ENCODE measurements at places on chromosomes 11 and 22.

GRCh38 chr22:31086703-31087330 is 5.7 kb downstream of the SMTN start:
- DNase-seq, result no peak

GRCh38 chr22:48887394-48888332 is 940.0 kb downstream of the BRD1 start:
- no peak for DNase-seq

DNA sequence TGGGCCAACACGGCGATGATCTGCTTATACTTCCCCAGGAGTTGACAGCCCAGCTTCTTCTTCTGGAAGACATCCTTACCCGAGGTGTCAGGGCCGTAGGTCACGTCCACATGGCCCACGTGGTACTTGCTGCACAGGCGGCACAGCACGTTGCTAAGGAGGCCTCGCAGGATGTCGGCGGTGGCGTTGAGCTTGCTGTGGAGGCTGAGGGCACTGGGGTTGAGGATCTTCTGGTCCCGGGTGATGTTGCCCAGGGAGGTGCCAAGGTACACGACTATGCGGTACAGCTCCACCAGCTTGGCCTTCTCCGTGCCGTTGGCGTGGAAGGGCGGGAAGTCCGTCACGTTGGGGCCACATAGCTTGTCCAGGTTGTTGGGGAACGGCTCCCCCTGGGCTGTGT is 2.9 kb downstream of the LIF start:
- no peak for DNase-seq

DNA sequence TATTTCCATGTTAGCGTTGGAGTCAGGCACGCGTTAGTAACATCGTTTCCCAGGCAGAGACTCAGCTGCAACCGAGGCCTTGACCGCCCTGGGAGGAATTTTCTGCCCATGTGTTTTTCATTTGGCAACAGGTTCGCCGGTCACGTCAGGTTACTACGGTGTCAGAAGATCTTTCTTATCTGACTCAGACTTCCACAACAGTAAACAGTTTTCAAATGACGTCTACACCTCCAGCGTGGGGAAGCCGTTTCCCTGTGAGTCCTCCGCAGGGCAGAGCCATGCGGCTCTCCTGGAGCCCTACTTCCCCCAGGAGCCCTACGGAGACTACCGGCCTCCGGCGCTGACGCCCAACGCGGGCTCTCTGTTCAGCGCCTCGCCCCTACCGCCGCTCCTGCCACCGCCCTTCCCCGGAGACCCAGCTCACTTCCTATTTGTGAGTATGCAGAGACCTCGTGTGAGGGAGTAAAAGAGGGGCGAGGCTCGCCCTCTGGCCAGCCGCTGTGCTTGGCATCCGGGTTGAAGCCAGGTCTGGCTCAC is 14.3 kb upstream of the POU2AF3 start:
- DNase-seq, result no peak

GRCh38 chr11:66388780-66389386 is 17.3 kb upstream of the SLC29A2 start:
- peak; percentile 85 for DNase-seq

DNA sequence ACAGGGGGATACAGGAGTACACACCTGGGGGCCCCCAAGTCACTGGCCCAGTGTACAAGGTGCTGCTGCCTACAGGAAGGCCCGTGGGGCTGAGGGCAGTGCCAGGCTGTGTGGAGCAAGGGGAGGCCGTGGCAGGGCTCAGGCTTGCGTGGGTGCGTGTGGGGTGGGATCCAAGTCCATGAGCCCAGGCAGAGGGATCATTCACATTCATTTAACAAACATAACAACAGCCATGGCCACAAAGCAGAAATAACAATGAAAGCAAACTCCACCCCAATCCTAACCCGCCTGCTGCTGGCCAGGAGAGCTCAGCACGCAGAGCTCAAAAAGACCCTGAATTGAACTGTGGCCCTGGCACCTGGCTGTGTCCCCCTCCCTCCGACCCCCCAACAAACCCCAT is 17.0 kb upstream of the SCGB1A1 start:
- no peak for DNase-seq

DNA sequence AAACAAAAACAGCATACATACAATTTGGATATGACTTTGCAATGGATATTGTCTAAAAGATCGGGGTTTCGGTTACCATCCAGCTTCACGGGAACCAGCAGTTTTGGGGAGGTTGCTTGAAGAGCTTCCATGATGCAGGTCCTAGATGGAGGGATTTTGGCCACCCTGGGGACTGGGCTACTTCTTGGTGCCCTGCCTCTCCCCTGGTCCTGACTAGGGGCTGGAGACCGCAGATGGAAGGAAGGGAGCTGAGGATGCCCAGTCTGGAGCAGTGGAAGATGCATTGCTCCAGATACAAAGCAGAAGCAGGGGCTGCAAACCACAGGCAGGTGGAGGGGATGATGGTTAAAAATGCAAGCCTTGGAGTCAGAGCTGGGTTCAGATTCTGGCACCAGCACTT is 13.5 kb downstream of the SOX10 start:
- no peak for DNase-seq

GRCh38 chr11:86571273-86571948 is 101.0 kb downstream of the ME3 start:
- no peak for DNase-seq

- DNase-seq, result peak; percentile 82
Measured at GRCh38 chr22:39661842-39662685, 91.5 kb downstream of the CACNA1I start.

DNA sequence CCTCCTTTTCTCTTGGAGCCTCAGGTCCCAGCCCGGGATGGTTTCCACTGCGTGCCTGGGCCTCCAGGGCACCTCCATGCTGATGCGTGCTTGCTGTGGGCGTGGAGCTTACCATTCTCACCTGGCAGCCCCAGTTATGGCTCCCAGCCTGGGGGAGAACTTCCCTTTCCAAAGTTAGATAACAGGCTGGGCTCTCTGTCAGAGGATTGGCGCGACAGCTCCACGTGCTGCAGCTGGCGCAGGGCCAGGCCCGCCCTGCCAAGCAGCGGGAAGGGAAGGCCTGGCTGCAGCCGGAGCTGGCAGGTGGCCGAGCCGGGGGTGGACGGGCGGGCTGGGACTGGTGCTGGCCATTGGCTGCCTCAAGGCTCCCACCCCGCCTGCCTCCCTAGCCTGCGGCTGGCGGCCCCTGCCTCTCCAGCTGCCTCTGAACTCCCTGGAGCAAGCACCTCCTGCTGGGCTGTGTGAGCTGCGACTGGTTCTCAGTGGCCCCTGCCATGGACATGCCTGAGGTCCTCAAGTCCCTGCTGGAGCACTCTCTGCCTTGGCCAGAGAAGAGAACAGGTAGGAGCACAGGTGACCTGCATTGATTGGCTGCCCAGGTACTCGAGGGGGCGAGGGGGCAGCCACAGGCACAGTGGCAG is 14.6 kb upstream of the TEF start:
- no peak for DNase-seq

GRCh38 chr11:93743291-93743690 is 1.8 kb downstream of the C11orf54 start:
- DNase-seq, result no peak

GRCh38 chr11:77252555-77253270 is 48.8 kb downstream of the GDPD4 start:
- DNase-seq, result no peak

DNA sequence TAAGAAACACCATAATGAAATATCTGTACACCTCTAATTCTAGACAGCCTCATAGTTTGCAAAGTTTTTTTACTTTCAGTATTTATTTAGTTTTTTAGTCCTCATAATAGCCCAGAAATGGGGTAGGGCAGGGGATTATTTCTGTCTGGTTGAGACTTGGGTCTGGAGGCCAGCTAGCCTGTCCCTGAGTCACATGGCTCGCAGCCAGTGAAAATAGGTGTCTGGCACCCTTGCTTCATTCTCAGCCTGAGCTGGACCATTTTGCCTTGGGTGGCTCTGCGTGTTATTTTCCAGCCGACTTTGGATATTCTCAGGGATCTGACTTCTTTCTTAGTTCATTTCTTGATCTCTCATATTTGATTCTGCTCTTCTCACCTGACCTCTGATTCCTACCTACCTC is 123.9 kb upstream of the NARS2 start:
- no peak for DNase-seq
